ENCODE measurements at places on chromosomes 5 and 9.

GRCh38 chr9:77714077-77714549 lies 66.0 kb upstream of the GNA14 start:
- DNase-seq: no peak

- no peak for DNase-seq
Observed at GRCh38 chr5:58937031-58937681, 354.3 kb downstream of the RAB3C start.

- no peak for DNase-seq
Observed at GRCh38 chr5:146717951-146718350, 160.6 kb downstream of the PPP2R2B start.

GRCh38 chr5:88536146-88536545 lies 267.5 kb upstream of the TMEM161B start:
- no peak for DNase-seq

GRCh38 chr5:88772831-88773230 lies 110.2 kb downstream of the MEF2C start:
- no peak for DNase-seq

DNA sequence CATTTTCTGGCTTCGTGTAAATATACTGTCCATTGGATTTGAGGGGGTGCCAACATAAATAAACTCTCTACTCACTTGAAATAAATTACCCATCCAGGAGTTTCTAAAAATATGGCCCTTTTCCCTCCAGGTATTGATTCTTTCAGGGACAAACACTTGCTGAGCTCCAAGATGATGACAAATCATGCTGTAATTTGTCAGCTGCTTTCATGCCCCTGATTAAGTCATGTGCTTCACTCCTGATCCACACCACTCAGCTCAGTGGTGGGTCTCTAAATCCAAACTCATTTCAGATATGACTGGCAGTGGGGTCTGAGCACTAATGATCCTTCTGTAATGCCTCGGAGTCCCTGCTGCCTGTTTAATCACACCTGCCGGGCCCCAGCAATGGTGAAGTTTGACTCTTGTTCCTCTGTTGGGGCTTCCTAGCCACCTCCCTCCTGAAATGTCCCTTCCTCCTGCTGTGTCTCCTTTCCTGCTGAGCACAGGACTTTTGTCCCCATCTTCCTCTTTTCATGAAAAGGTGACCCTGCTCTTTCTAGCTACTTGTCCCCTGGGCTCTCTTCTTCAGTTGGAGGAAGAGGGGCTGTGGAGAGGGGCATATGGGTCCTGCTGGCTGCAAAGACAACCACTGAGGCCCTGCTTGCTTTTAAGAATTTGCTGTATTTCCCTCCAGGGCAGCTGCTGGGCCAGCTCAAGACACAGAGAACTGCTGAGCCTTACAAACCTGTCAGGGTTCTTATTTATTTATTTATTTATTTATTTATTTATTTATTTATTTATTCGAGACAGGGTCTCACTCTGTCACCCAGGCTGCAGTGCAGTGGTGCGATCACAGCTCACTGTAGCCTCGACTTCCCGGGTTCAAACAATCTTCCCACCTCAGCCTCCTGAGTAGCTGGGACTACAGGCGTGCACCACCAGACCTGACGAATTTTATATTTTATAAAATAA lies 200.0 kb downstream of the ATP10B start:
- DNase-seq: no peak

GRCh38 chr5:52560366-52560765 lies 227.3 kb upstream of the ITGA1 start:
- peak; percentile 18 for DNase-seq

DNA sequence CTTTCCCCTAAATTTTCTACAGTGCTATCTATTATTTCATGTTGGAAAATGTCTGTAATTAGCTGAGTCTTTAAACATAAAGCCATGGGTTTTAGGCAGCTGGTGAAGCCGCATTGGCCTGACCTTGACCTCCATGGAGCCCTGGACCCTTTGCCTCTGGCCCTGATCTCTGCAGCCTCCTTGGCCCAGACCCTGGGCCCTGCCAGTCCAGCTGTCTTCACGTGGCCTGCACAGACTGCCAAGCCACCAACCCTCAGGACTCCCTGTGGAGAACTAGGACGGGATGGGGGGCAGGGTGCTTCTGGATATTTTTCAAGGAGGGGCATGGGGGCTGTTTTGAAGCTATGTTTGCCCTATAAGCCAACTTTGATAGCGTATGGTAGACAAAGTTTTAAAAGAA lies 29.8 kb upstream of the PPARGC1B start:
- DNase-seq: no peak

DNA sequence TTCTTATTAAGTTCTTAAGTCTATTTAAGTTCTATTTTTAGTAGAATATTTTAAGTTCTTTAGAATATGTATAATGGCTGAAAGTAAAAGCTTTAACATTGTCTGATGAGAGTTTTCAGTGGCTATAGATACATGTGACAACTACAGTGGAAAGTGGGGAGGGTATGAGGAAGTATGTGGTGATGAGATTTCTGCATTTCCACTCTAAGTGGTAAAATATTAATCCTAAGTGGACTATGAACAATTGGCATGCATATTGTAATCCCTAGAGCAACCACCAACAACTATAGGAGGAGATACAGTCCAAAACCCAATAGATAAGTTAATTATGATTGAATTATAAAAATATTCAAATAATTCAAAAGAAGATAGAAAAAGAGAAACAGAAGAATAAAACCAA lies 183.6 kb downstream of the GADD45G start:
- no peak for DNase-seq

- DNase-seq: no peak
Observed at GRCh38 chr9:120775859-120776258, 17.4 kb downstream of the FBXW2 start.

- DNase-seq: peak; percentile 13
Observed at GRCh38 chr5:89313044-89313443, 430.1 kb upstream of the MEF2C start.

DNA sequence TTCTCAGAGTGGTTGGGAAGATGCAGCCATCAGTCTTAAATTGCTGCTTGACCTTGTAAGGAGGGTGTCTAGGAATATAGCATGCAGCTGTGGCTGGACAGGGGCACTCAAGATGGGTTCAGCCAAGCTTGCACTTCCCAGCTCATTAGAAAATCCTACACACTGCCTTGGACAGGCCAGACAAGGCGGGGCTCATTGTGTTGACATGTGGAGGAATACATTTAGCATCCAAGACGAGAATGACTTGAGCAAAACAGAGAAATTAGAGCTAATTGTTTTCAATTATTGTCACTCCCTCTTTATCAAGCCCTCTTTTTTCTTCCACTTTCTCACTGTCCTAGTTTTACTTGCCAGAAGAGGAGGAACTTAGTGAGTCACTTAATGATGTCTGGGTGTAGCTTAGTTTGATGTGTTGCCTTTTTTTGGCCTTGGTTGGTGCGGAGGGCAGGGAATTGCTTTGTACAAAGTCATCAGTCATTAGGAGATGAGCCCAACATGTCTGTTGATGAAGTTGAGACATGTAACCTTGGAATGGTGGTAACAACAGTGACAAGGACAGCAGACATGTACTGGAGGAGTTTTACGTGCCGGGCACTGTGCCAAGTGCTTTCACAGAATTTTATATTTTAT lies 1219.3 kb upstream of the WWC1 start:
- no peak for DNase-seq

DNA sequence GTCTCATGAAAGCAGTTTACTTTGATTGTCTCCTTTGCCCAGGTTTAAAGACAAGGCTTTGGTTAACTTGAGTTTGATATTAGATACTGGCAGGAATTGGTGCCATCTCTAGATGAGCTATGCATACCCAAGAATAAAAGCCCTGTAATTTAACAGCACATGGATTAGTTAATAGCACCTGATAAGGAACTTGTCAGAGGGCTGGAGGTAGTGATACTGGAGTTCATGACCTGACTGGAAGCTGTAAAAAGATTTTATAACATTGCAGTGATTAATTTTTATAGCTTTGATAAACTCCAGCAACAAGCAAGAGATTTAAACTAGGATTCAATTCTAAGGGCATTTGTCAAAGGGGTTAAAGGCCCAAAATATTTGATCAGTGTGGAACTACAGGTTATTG lies 34.9 kb upstream of the SYK start:
- no peak for DNase-seq

DNA sequence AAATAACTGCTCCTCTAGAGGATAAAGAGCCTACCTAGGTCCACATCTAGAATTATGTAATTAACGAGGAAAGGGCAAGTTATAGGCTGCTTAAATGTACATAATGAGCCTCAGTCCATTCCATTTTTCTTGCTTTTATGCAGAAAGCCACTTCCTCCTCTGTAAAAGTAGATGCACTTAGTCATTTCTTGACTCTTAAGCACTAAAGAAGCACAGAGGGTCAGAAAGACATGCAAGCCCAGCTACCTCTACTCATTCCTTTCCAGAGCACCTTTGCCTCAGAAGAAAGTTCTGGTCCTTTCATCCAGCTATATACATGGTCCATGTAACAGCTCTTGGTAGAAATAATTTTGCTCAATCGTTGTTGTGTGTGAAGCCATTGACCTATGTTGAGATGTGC lies 308.0 kb upstream of the NREP start:
- DNase-seq: no peak

DNA sequence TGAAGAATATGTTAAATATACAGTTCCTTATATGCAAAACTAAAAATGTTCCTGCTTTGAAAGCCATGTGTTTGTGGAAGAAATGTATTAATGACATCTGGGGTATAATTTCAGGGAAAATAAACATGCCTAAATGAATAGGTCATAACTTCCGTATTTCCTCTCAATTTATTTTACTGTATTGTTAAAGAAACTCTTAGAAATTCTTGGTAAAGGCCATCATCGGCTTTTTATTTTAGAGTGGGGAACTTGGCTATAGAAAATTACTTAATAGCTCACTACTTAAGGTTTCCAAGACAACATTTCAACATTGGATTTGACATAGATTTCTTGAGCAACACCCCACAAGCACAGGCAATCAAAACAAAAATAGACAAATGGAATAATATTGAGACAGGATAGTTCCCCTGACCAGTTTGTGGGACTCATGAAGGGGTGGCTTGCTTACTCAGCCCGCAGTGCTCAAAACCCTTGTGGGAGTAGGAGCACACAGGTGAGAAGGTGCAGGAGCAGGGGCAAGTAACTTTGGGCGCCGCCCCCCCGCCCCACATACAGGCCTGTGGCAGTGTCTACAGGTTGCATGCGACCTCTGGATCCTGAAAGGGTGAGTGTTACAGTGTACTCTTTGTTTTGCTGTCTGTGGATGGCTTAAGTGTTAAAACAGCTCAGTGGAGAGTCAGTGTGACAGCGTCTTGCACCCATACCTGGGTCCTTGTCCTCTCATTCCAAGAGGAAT lies 891.4 kb upstream of the C9orf72 start:
- DNase-seq: no peak

DNA sequence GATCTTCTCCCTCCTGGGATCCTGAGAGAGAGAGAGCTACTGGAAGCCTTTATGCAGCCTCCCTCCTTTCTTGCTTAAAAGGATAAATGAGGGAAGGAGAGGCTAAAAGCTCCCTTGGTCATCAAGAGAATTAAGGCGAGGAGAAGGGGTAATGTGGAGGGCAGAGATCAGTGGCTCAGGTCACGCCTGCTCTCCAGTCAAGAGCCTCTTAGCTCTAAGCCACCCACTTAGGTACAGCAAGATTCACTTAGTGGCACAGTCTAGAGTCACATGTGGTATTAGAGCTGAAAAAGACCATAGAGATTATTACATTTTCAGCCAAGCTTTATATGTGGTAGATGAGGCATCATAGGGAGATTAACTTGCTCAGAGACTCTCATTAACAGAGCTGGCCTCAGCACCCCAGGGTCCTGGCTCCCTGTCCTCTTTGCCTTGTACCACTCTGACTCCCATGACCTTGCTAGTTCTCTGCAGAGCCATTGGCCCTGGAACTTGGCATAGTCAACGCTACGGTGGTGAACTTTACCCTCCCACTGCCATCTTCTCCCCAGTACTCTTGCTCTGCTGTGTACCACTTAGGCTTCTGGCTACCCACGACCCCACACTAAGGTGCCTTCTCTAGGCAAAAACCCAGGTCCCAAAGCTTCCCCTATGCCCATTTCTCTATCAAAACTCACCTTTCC lies 37.6 kb downstream of the MFAP3 start:
- DNase-seq: no peak

GRCh38 chr5:115946655-115947054 lies 15.6 kb upstream of the LVRN start:
- no peak for DNase-seq

- DNase-seq: no peak
Observed at GRCh38 chr9:89562186-89562814, 42.5 kb upstream of the GADD45G start.

Measured in NCI-H510A treated with DMSO at 0.1 percent for 48 hours (cell line).